ENCODE measurements at places on chromosomes 6 and 20.
A peak's percentile ranks its signal among the peaks of the same experiment; 100 is the strongest.

DNA sequence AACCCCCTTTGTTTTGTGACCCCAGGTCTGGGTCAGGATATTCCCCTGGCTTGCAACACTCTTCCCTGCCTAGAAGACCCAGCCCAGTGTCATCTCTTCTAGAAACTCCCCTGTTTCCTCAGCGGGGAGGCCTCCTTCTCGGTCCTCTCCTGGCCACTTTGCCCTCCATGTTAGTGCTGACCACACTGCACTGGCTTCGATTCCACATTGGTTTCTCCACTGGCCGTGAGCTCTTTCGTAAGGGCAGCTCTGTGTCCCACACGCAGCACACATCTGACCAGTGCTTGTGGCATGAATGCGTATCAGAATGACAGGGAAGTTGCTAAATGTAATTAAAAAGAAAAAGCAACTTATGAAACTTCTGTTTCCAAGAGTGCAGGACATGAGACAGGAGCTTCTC, 49.4 kb upstream of the FNDC1 start:
- DNase-seq, result no peak

DNA sequence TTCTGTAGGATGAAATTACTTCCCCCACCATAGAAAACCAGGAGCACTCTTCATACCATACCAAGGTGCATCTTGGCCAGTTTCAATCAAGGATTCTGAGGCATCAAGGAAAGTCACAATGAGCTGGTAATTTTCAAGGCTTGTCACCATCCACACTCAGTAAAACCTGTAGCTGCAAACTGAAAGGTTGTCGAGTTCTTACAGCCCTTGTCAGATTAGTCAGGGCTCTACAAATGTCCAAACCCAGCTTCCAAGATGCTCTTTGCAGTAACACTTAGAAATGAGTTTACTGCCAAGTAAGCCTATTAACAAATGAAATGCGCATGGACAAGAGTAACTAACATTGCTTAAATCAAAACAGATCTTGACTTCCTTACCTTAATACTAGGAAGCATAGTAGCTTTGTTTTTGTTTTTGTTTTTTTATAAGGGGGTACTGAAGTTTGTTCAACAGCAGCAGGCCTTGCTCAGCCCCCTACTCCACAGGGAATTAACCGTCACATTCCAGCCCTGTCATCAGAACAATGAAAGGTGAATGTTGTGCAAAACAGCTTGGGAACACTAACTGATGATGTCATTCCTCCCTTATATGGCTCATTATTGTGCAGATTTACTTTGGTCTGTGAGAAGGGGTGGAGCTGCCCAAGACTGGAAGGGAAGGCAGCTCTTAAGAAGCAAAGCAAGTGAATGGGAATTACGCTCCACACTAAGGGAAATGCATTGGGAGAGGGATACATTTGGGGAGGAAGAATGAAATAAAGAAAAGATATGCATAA, 49.9 kb upstream of the TMEM30A start:
- DNase-seq, result peak; percentile 40

- DNase-seq, result no peak
Observed at GRCh38 chr6:24330137-24330732, 27.6 kb downstream of the DCDC2 start.

DNA sequence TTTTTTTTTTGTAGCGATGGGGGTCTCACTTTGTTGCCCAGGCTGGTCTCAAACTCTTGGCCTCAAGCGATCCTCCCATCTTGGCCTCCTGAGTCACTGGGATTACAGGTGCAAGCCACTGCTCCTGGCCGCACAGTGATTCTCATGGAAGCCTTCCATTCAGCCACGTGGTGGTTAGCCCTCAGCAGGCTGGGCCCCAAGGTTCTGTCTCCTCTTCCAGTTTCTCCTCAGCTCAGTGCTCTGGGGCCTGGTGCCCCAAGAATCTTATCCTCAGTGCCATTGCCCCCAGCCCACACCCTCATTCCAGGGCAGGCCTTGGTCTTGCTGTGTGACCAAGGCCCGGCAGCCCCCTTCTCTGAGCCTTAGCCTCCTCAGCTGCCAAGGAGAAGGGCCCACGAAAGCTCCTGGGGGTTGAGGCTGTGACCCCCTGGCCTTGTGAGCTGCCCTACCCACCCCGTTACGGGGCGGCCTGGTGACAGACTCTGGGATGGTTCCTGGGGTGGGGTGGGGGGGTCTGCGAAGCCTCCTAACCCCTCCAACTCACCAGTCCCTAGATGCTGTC, 16.4 kb downstream of the SRC start:
- no peak for DNase-seq

GRCh38 chr6:2433266-2433665, 187.9 kb upstream of the GMDS start:
- no peak for DNase-seq

- no peak for DNase-seq
Observed at GRCh38 chr6:132811276-132811675, 3.1 kb upstream of the RPS12 start.

GRCh38 chr6:107868867-107869611, 44.9 kb upstream of the SCML4 start:
- DNase-seq, result no peak

DNA sequence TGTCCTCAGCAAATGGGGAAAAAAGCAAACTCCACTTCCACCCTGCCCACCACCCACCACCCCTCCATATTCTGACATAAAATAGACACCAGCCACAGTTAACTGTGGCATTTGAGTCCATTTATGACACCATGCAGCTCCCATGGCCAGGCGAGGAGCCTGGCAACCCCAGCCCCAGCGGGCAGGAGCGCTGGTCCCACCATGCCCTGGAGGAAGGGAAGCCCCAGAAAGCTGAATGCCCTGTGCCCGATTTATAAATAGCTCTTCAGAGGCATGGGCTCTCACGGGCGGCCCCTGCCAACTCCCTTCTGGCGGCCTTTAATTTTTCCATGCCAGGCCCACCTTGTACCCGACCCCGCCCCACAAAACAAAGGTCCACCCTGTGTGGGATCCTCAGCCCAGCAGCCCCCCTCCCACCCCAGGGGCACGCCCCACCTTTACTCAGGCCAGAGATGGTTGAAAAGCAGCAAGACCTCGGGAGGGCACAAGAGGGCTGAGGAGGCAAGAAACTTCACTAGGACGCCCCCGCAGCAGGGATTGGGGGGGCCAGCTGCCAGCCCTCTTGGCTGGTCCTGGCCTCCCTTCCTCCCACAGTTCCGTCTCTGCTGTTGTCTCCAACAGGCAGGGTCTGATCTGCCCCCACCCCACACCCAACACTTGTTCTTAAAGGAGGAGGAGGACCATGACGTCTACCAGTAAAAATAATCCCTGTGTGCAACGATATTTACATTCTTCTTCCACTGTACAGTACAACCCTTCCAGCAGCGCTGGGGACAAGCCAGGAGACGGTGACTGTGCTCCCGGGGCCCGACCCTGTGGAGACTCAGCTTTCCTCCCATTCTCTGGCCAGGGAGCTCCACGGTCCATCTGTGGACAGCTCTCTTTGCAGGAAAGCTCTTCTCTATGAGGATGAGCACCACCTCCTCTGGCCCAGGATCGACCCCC, 115.6 kb upstream of the CDYL start:
- DNase-seq, result no peak

- no peak for DNase-seq
Observed at GRCh38 chr6:143595251-143596036, 82.3 kb upstream of the PHACTR2 start.

- no peak for DNase-seq
Observed at GRCh38 chr6:123803504-123804013, at the start of gene NKAIN2. NKAIN2 (plus strand) TSS chr6:123803865.

GRCh38 chr6:4776493-4777393, 539 bp downstream of the CDYL start:
- peak; percentile 49 for DNase-seq

GRCh38 chr20:31861385-31862156, 8.8 kb downstream of the DUSP15 start:
- peak; percentile 66 for DNase-seq

DNA sequence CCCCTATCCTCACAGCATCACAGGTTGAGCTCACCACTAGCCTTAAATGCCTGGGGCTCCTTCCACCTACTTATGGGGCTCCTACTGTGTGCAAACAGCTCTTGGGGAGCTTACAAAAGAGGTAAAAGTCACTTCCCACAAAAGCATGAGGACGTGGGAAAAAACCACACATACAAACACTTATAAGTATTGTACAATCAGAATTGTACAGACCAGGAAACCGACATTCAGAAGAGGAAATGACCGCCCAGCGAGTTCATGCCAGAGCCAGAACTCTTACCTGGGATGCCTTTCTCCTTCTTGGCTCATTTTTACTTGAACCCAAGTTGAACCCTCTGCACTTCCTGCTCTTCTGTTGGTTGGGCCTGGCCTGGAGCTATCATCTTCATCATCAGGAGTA, 6.3 kb upstream of the PPP1R16B start:
- DNase-seq, result no peak

GRCh38 chr6:38796850-38797249, 81.7 kb downstream of the DNAH8 start:
- DNase-seq, result no peak

- DNase-seq, result no peak
Observed at GRCh38 chr6:34570066-34570833, 14.1 kb upstream of the SPDEF start.

- no peak for DNase-seq
Observed at GRCh38 chr20:17657079-17657825, 24.8 kb downstream of the RRBP1 start.

GRCh38 chr20:61544910-61545889, 293.1 kb downstream of the CDH4 start:
- DNase-seq, result no peak

- DNase-seq, result no peak
Observed at GRCh38 chr20:31872406-31872805, 2.0 kb downstream of the TTLL9 start.

DNA sequence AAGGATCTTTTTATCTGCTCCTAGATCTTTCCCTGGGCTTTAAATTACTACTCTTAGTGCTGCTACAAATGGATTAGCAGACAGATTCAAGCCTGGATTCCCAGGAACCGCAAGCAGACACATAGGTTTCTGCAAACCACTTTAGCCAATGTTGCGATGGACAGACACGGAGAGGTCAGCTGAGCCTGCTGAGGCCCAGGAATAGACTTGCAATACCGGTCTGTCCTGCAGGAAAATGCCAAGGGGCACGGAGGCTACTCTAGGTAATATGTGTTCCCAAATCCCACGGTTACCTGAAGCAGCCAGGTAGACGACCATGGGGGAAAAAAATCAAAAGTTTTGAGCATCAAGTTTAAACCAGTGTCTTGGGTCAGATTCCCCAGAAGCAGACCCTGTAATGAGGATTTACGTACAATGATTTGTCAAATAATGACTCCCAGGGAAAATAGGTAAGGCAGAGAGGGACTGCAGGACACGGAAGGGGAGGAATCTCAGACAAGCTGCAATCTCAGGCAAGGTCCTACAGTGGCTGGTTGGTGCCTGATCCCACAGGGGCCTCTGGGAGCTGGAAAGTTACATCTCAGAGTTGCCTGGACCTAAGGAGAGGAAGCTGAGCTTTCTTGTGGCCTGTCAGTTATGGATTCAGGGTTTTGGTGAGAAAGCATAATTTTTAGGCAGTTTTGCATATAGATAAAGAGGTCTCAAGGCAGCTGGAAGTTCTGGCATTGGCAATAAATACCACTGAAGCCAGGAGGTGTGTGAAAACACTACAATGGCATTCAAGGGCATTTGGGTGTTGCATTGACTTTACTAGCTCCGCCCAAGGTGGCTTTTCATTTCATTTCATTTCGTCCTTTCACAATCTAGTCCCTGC, 12.5 kb downstream of the OTOR start:
- DNase-seq, result no peak

DNA sequence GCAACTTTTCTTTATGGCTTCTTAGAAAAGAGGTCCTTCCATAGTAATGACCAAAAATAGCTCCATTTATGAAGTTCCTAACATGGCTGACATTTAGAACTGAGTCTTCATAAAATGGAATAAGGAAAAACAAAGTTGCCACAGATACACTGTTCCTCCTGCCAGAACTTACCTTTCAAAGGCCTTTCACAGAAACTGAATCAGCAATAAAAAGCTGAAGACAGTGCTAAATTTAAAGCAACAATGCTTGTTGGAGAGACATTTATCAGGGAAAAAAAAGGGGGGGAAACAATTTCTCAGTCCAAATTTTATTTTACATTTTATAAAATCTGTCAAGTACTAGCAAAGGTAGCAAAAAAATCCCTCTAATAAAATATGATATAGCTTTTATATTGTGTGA, 17.3 kb downstream of the DEK start:
- no peak for DNase-seq

DNA sequence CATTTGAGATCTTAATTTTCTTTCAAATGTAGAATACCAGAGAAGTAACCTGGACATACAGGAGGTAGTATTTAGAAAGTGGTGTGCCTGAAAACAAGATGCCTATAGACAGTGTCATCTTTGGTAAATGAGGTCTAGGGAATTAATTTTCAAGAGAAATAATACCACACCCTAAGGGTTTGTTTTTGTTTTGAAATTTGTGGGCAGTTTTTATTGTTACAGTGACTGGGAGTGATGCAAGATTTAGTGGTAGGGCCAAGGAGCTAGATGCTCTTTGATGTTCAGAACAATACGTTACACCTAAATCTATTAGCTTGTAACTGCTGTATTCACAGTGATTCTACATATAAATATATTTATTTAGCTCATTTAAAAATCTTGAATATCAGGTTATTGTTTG, 856.5 kb upstream of the MAP3K7 start:
- DNase-seq, result no peak

GRCh38 chr6:13479971-13480434, 7.4 kb downstream of the GFOD1 start:
- DNase-seq, result no peak

DNA sequence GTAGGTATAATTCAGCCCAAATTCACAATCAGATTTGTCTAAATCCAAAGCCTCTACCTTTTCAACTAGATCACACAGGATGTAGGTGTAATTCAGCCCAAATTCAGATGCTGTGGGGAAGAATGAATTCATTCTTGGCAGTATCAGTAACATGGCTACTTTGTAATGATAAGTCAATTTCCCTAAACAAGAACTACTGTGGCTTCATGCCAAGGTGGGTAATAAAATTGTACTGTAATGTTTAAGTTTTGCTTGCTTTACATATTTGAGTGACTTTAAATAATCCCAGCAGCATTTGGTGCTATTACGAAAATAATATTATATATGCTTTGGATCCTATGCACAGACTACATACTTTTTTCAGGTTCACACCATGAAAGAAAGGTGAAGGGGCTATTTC, 239.1 kb downstream of the HDGFL1 start:
- no peak for DNase-seq

DNA sequence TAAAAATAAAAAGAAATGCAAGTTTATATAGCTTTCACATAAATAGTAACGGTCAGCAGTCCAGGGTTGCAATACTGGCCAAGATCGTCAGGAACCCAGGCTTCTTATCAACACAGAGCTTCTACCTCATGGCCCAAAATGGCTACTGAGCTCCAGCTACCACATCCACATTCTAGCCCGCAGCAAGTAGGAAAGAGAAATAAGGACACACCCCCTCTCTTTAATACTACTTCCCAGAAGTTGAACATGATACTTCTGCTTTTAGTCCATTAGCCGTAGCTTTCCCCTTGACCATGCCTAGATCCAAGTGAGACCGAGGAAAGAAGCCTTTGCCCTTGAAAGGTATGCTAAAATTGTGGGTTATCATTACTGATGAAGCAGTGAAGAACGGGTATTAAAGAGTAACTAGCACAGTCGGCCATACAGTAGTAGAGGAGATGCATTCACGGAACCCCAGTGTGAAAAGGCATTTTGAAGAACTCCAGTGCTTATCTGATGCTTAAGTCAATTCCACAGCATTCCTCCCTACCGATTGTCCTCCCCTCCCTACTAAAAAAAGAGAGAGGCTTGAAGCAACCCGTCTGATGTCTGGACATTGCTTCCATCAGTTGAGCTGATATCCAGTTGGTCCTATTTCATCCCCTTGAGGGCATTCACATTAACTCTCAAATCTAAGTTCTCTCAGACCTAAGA, 226.9 kb upstream of the RREB1 start:
- DNase-seq, result no peak

All from hindlimb muscle (tissue), 1 donor.